ENCODE measurements at places on chromosomes 1 and 21.

- DNase-seq = no peak
These were observed 1496.4 kb downstream of the MRPL39 start for GRCh38 chr21:24110846-24111245.

DNA sequence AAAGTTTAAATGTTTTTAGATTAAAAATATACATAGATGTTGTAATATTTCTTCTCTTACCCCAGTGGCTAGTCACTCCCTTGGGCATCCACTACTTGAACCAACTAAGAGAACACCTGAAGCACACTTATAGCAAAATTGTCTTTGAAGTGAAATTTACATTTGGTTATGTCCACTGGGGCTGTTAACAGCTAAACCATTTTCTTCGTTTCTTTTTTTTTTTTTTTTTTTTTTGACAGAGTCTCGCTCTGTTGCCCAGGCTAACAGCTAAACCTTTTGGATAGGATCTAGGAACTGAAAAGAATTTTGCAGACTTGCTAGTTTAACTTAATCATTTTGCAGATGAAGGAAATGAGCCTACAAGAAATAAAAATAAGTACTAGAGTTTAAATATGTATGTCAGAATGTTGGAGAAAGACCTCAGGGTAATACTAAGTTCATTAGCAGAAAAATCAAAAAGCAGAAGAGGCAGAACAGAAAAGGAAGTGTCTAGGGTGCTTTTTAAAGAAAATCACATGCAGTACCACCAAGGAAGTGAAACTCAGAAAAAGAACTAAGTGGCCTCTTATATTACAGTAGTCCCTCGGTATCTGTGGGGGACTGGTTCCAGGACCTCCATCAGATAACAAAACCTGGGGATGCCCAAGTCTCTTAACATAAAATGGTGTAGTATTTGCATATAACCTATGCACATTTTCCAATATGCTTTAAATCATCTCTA lies 11.8 kb downstream of the DRAM2 start:
- DNase-seq = no peak

DNA sequence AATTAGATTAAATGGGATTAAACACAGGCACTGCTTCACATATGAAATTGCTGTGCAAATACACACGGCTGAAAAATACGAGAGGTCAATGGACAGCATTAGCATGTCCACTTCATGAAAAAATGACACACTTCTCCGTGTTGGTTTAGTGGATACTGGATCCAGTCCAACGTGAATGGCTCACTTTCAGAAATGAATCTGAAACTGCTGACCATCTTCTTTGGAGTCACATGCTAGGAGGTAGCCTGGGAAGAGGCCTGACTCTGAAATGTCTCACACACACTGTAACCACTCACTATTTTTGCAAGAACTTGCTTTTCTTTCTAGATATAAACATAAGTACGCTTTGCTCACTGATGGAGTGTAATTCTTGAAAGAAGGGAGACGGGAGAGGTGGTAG lies 127.3 kb downstream of the HLCS start:
- no peak for DNase-seq

- peak; percentile 96 for DNase-seq
These were observed at the start of gene POU2F1 for GRCh38 chr1:167220537-167221125. Gene POU2F1 (plus strand): TSS chr1:167220886. CDS start chr1:167220898, 12 bp downstream.

- DNase-seq = no peak
These were observed 288.6 kb upstream of the USP24 start for GRCh38 chr1:55503663-55504305.

DNA sequence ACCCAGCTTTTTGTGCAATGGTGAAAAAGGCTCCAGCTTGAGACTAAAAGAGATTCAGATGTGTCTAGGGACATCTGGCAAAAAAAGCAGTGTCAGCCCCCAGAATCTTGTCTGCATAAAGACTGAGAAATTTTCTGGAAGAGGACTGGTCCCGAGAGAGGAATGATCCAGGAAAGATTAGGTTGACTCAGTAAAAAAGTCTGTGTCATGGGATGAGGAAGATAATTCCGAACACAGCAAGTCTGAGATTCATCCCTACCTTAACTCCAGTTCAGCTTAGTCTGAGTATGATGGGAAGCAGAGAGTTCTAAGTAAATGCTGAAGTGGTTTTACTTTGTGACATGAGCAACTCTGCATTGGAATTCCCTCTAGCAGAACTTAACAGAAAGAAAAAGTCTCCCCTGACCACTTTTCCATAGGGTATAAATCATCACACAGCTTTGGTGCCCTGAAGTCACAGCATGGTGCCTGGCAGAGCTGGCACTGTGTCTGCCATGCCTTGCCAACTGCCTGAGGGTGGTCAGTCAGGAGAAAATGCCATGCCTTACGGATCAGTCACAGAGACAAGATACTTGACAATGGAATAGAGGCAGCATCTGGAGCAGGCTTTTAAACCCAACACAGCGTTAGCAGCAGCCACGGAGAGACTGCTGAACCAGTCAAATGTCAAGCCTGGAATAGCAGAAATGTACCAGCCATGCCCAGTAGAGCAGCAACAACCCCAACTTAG lies 153.4 kb downstream of the ZC3H11B start:
- no peak for DNase-seq

- DNase-seq = no peak
These were observed 61.2 kb downstream of the GBP6 start for GRCh38 chr1:89425056-89425455.

DNA sequence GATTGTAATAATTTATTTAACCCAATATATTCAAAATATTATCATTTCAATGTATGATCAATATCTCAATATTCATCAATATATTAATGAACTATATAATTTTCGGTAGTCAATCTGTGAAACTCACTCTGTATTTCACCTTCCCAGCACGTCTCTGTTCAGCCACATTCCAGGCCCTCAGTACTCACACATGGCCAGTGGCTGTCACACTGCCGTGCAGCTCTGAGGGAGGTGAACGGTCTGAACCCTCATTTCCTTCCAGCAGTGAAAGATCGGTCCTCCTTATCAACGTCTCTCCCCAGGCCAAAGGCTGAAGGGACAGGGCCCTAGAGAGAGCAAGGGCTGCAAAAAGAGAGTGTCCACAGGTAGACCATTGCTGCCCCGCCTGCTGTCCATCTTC lies 39.5 kb upstream of the ZNF124 start:
- DNase-seq = no peak

DNA sequence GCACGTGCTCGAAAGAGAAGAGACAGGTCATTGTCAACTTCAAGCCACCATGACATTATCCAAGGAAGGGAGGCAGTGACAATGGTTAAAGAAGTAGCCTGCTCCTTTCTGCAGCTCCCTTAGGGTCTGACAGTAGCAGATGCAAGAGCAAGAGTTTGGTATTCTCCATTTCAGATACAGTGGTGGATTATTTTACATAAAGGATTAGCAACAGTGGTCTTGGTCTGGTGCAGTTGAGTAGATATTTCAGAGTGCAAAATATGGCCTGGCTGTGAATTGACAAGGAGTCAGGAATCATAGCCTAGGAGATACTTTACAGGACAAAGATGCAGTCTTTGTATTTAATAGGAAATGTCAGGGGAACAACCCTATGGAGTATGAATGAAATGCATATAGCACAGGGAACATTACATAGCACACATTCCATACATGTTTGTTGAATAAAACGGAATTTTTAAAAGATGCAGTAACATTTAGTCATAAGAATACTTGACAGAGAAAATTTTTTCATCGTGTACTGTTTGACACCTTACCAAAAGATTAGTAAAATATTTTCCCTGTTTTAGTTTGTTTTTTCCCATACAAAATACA lies 41.8 kb downstream of the CHRM3 start:
- no peak for DNase-seq

DNA sequence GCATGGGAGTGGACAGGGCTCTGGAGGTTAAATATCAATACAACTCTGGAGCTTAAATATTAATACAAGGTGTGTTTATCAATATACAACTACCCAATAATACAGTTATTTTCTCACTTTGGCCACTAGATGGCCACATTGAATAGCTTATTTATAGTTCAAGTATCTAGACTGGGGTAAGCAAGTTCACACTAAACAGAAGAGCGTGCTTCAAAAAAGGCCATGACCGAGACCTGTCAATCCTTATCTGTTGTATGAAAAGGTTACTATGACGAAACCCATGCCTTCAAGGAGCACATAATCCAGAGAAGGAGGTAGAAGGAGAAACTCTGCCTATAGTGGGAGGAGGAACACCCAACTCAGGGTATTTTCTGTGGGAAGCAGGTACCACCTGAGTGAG lies 29.1 kb downstream of the CHML start:
- peak; percentile 55 for DNase-seq

DNA sequence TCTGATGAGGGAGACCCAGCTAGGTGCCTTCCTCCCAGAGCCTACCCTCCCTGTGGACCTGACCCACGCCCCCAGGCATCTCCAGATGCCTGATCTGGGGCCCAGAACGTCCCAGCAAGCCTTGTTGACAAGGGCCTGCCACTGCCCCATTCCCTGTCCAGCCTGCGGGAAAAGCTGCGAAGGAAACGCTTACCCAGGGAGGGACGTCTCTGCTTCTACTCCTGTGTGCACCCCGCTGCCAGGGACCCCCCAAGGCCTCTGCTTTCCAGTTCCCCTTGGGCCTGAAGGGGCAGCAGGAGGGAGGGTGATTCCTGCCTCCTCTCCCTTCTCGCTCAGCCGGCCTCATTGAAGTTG lies 11.6 kb upstream of the CLSTN1 start:
- DNase-seq = peak; percentile 24

DNA sequence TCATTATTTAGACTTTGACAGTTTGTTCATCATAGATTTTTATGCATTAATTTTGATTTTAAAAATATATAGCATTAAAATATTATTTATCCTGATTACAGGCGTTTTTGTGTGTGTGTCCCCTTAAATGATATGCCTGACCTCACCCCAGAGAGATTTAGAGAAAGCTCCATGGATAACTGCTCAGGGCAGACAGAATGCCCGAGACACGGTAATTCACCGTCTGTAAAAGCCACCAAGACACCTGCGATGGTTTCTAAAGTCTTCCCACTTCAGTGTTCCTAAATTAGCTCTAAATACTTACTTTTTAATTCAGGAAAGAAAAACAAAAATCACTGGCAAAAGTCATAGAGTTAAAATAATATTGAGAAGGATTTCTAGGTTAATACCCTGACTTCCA lies 350.6 kb upstream of the RUNX1 start:
- DNase-seq = no peak

- DNase-seq = no peak
These were observed 24.3 kb downstream of the DDAH1 start for GRCh38 chr1:85440612-85441011.

DNA sequence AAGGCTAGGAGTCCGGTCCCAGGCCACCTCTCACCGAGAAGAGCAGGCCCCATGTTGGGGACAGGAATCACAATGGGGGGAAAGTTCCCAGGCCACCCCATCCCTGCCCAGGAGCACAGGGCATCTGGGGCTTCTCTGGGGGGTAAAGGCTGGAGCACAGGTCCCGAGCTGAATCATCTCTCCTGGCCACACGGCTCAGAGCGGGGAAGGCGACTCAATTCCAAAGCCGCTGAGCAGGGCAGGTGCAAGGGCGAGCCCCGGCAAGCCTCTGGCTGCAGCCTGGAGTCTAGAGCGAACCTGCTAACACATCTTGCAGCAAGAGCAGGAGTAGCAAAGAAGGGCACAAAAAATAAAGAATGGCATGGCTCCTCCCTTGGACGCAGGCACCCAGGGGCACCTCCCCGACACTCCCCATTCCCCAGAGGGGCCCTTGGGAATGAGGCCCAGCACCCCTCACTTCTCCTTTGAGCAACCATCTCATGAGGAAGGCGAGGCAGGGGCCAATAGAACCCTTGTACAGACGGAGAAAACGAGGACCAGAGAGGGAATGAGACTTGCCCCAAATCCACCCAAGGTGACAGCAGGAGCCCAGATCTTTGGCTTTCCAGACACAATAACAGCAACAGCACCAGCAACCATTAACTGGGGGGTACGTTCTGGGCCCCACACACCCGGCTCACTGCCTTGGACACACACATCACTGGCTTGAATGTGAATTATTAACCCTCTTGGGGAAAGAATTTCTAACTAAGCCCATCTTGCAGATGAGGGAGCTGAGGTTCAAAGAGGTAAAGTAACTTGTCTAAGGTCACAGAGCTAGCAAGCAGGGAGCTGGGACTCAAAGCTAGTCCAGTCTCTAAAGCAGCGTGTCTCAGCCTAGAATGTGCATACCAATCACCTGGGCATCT lies 20.7 kb upstream of the ALDH4A1 start:
- no peak for DNase-seq
